ENCODE measurements at places on chromosomes 6 and 20. TPM values are rescaled to one million over a fixed set of nuclear protein-coding genes. Genes with fewer than 3 reads are reported as not detected.
A peak's percentile ranks its signal among the peaks of the same experiment; 100 is the strongest.

GRCh38 chr6:95795927-95796326 is 218.6 kb downstream of the MANEA start:
- no peaks in the 10 kb centered on the region for H3K36me3 ChIP-seq
- H3K27me3 ChIP-seq: no peaks in the 10 kb centered on the region
- no peak overlapping the region for H3K4me3 ChIP-seq
- H3K4me1 ChIP-seq: no peaks in the 10 kb centered on the region

GRCh38 chr6:107843400-107843799 is 19.3 kb upstream of the SCML4 start:
- no peak overlapping the region for H3K27ac ChIP-seq
- no peaks in the 10 kb centered on the region for H3K27me3 ChIP-seq
- H3K4me1 ChIP-seq: peaks cover 23% of the 10 kb centered on the region
- no peak overlapping the region for H3K4me3 ChIP-seq
- H3K36me3 ChIP-seq: no peaks in the 10 kb centered on the region
- DNase-seq: no peak

GRCh38 chr6:140744659-140745320 is 1370.3 kb upstream of the CITED2 start:
- H3K27me3 ChIP-seq: no peaks in the 10 kb centered on the region
- H3K27ac ChIP-seq: no peak overlapping the region
- H3K4me1 ChIP-seq: no peaks in the 10 kb centered on the region
- no peak overlapping the region for H3K4me3 ChIP-seq

The NHSL1 gene
- 0.76 TPM for total RNA-seq

The PAK5 gene
- total RNA-seq: not detected

DNA sequence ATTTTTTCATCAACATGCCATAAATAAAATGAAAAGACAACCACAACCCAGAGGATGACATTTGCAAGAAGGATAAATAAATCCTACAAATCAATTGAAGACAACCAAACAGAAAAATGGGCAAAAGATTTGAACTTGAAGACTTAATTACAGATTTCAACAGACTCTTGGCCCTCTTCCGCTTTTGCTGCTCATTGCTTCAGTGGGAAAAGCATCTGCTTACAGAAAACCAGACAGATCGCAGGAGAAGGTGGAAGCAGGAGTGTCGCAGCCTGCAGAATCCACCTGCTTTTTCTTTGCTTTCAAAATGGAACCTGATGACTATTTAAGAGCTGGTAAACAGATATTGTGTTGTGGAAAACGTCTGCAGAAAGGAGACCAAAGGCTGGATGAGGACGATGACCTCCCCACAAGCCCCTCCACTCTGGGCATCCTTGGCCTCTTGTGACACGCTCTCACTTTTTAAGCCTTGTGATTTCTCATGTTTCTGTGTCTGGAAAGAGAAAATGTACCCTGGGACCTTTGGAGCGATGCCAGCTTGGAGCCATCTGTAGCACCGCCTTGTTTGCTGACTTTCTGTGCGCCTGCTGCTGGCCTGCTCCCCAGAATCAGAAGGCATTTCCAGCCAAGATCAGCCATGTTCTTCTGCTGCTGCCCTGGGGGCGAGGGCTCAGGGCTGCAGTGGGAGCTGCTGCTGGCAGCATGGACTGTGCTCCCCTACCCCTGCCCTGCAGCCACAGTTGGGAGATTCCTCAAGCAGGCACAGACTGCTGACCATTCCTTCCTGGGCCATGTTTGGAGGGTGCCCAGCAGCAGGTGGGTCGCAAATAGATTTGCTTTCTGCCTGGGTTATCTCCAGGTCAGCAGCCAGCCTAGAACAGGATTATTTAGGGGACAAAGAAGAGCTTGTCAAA is 3.6 kb upstream of the CSTL1 start:
- H3K27ac ChIP-seq: no peak overlapping the region
- H3K27me3 ChIP-seq: no peaks in the 10 kb centered on the region
- no peaks in the 10 kb centered on the region for H3K36me3 ChIP-seq
- no peaks in the 10 kb centered on the region for H3K4me1 ChIP-seq
- no peak overlapping the region for H3K4me3 ChIP-seq

- no peaks in the 10 kb centered on the region for H3K4me1 ChIP-seq
- H3K4me3 ChIP-seq: no peak overlapping the region
- peaks cover 2% of the 10 kb centered on the region for H3K36me3 ChIP-seq
- DNase-seq: no peak
Measured at GRCh38 chr6:160122744-160123143, 1.1 kb downstream of the SLC22A1 start.

DNA sequence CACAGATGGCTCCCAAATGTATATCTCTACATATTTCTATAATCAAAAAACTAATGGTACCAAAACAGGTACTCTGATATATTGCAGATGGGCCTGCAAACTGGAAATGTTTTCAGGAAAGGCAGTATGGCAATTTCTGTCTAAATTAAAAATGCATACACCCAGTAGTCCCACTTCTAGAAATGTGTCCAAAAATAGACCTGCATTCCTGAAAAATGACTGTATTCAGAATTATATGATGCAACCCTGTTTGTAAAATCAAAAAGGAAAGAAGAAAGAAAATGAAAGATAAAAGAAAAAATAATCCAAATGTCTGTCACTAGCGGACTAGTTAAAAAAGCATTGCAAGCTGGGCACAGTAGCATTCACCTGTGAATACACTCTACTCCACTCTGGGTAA is 12.9 kb upstream of the MICB start:
- H3K27ac ChIP-seq: no peak overlapping the region
- DNase-seq: no peak
- H3K4me3 ChIP-seq: no peak overlapping the region

- H3K27me3 ChIP-seq: peaks cover 14% of the 10 kb centered on the region
- no peak overlapping the region for H3K4me3 ChIP-seq
- H3K36me3 ChIP-seq: peaks cover 1% of the 10 kb centered on the region
- no peak for DNase-seq
- no peak overlapping the region for H3K27ac ChIP-seq
Measured at GRCh38 chr6:159513914-159514313, 179.1 kb downstream of the SOD2 start.

DNA sequence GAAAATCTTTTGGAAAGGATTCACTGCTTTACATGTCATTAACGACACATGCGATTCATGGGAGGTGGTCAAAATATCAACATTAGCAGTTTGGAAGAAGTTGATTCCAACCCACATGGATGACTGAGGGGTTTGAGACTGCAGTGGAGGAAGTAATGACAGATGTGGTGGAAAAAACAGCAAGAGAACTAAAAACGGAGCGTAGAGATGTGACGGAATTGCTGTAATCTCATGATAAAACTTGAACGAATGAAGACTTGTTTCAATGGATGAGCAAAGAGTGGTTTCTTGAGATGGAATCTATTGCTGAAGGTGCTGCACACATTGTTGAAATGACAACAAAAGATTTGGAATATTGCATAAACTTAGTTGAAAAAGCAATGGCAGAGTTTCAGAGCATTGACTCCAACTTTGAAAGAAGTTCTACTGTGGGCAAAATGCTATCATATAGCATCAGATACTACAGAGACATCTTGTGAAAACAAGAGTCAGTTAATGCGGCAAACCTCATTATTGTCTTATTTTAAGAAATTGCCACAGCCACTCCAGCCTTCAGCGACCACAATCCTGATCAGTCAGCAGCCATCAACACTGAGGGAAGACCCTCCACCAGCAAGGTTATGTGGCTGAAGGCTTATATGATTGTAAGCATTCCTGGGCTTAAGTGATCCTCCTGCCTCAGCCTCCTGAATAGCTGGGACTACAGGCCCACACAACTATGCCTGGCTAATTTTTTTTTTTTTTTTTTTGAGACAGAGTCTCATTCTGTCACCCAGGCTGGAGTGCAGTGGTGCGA is 19.2 kb downstream of the SRSF3 start:
- peaks cover 21% of the 10 kb centered on the region for H3K4me1 ChIP-seq
- peaks cover 33% of the 10 kb centered on the region for H3K36me3 ChIP-seq
- H3K27me3 ChIP-seq: no peaks in the 10 kb centered on the region

- DNase-seq: no peak
- no peaks in the 10 kb centered on the region for H3K27me3 ChIP-seq
- peaks cover 20% of the 10 kb centered on the region for H3K4me1 ChIP-seq
- H3K27ac ChIP-seq: no peak overlapping the region
- no peaks in the 10 kb centered on the region for H3K36me3 ChIP-seq
Measured at GRCh38 chr6:52564856-52565255, 12.0 kb downstream of the TRAM2 start.

The THBD gene
- not detected for total RNA-seq

GRCh38 chr6:107727096-107727757 is 96.9 kb downstream of the SCML4 start:
- H3K36me3 ChIP-seq: peaks cover 26% of the 10 kb centered on the region
- no peak overlapping the region for H3K4me3 ChIP-seq
- H3K27me3 ChIP-seq: no peaks in the 10 kb centered on the region
- H3K4me1 ChIP-seq: peaks cover 76% of the 10 kb centered on the region
- peak overlapping the region; percentile 78 for H3K27ac ChIP-seq

- peaks cover 71% of the 10 kb centered on the region for H3K4me1 ChIP-seq
- no peak overlapping the region for H3K27ac ChIP-seq
- DNase-seq: no peak
- no peaks in the 10 kb centered on the region for H3K27me3 ChIP-seq
- H3K4me3 ChIP-seq: no peak overlapping the region
Measured at GRCh38 chr6:112038756-112039430, 15.0 kb upstream of the CCN6 start.

The NRSN2 gene
- total RNA-seq: 11.2 TPM

The SIRPB2 gene
- not detected for total RNA-seq

GRCh38 chr6:48280035-48280620 is 169.1 kb upstream of the PTCHD4 start:
- no peak overlapping the region for H3K27ac ChIP-seq
- no peaks in the 10 kb centered on the region for H3K27me3 ChIP-seq
- no peaks in the 10 kb centered on the region for H3K4me1 ChIP-seq
- no peak overlapping the region for H3K4me3 ChIP-seq

DNA sequence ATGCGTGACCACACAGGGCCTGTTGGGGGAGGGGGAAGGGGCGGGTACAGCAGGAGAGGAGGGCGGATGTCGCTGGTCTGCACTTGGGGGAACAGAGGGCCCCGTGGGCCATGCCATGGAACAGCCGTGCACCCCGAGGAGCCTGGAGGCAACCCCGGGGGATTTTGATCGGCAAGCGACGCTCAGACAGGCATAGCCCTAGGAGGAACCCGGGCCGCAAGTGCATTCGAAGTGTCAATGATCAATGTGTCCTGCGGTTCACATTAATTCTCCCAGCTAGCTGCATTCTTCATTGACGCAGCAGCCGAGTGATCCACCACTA is 772.8 kb upstream of the DEFB115 start:
- peaks cover 3% of the 10 kb centered on the region for H3K36me3 ChIP-seq
- H3K27ac ChIP-seq: no peak overlapping the region
- H3K27me3 ChIP-seq: peaks cover 15% of the 10 kb centered on the region
- H3K4me1 ChIP-seq: no peaks in the 10 kb centered on the region
- DNase-seq: no peak

- H3K27me3 ChIP-seq: peaks cover 51% of the 10 kb centered on the region
- peaks cover 9% of the 10 kb centered on the region for H3K4me1 ChIP-seq
- no peak overlapping the region for H3K27ac ChIP-seq
- H3K36me3 ChIP-seq: no peaks in the 10 kb centered on the region
- peak; percentile 7 for DNase-seq
Measured at GRCh38 chr6:117477988-117478852, 4.3 kb upstream of the DCBLD1 start.

DNA sequence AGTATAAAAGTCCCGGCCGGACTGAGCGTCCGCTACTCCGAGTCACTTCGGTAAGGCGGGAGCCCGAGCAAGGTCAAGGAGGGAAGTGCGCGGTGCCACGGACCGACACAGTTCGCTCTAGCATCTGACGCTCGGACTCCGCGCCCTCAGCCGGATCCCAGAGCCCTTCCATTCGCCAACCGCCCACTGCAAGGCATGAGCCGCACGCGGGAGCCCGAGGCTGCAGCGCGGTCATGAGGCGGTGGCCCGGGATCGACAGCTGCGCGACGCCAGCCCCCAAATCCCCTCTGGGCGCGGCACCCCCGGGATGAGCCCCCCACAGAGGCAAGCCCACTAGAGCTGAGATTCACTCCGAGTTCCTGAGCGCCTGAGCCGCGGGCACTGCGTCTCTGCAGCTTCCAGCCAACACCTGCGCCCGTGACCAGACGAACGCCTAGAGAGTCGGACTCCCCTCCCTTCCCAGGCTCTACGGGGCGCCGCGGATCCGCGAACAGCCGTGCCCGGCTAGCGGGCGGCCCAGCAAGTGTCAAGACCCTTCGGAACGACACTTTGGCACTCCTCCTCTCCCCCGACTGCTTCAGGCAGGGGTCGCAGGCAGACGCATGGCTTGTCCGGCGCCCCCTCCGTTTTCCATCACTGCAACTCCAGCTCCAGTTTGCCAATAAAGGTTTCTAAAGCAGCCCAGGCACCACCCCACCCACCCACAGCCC is 725 bp upstream of the ISM1 start:
- H3K27ac ChIP-seq: peak overlapping the region; percentile 29
- peak overlapping the region; percentile 79 for H3K4me3 ChIP-seq
- H3K4me1 ChIP-seq: peaks cover 22% of the 10 kb centered on the region
- DNase-seq: peak; percentile 41
- no peaks in the 10 kb centered on the region for H3K36me3 ChIP-seq
- peaks cover 74% of the 10 kb centered on the region for H3K27me3 ChIP-seq

DNA sequence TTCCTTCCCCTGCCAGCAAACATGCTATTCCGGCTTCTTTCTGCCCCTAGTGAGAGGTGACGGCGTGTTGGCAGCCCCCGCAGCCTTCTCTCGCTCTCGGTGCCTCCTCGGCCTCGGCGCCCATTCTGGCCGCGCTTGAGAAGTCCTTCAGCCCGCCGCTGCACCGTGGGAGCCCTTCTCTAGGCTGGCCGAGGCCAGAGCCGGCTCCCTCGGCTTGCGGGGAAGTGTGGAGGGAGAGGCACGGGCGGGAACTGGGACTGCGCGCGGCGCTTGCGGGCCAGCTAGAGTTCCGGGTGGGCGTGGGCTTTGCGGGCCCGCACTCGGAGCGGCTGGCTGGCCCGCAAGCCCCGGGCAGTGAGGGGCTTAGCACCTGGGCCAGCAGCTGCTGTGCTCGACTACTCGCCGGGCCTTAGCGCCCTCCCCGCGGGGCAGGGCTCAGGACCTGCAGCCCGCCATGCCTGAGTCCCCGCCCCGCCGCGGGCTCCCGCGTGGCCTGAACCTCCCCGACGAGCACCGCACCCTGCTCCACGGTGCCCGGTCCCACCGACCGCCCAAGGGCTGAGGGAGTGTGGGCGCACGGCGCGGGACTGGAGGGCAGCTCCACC is 20.0 kb upstream of the PXDC1 start:
- no peaks in the 10 kb centered on the region for H3K4me1 ChIP-seq
- no peaks in the 10 kb centered on the region for H3K36me3 ChIP-seq
- no peak overlapping the region for H3K4me3 ChIP-seq
- DNase-seq: no peak
